ENCODE measurements at places on chromosomes 3 and 15.
A peak's percentile ranks its signal among the peaks of the same experiment; 100 is the strongest.

- DNase-seq = peak; percentile 44
Measured at GRCh38 chr15:57445872-57446271, 69.6 kb downstream of the CGNL1 start.

GRCh38 chr3:139307601-139308555, 35.9 kb upstream of the MRPS22 start:
- no peak for DNase-seq

DNA sequence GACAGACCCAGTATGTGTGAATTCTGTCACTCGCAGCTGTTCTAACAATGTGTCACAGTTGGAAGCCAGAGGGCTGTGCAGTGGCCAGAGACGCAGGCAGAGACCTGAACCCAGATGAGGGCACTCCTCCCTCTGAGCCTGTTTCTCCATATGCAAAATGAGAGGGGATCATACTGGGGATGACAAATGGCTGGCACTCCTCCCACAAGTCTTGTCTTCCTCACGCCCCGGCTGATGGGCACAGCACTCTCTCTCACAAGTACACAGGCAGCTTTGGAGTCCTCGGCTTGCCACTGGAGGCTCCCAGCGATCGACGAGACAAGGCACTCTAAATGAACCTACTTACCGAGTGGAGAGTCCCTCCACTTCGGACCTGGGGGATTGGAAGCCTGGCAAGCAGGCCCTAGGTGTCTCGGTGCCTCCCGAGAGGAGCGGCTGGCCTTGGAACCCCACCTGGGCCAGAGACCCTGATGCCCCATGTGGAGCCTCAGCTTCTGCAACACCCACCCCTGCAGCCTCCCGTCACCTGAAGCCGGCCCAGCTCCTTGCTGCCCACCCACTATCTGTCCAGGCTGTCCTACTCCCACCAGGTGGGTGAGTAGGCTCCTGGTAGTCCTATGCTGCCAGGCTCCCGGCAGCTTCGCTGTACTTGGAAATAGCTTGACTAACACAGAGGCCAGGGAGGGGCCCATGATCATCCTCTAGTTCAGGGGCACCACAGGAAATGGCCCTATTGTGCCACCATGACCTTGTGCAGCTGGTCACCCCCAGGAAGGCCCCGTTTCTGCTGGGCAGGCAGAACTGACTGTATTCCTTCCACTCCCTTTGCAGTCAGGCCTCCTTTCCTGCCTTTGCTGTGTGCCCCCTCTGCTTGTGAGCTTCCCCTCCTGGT, 65.0 kb upstream of the IQSEC1 start:
- DNase-seq = no peak

- no peak for DNase-seq
Measured at GRCh38 chr3:51360806-51361205, 24.3 kb upstream of the MANF start.

DNA sequence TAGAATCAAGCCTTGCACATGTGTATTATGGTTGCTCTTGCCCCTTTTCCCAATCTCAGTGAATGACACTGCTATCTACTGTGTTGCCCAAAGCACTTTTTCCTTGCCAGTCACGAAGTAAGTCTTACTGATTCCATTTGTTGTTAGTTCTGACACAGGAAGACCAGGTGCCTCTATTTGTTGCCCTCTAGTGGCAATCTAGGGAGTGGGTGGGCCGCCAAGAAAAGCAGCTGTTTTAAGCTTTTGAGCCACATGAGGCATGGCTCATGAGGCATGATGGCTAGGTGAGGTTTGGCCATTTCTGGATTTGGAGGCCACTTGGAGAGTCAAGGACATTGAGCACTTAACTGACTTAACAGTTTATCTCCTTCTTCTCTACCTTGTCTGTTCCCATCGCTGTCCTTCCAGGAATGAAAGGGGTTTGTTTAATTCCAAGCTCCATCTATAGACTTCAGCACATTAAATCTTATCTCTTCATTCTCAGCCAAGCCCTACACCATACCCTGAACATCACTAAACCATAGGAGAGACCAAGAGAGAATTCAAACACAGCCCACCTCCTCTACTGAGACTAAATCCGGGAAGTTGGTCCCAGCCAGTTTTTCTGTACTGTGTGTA, 103.1 kb downstream of the HCN4 start:
- peak; percentile 67 for DNase-seq

GRCh38 chr15:45129651-45130129, at the start of the genes DUOX1 and DUOXA1:
Gene DUOX1, plus strand, starts transcription at chr15:45129994. Its CDS starts 1,973 bp downstream, at chr15:45131967.
Gene DUOXA1, minus strand, starts transcription at chr15:45129879. Its CDS starts 6,865 bp downstream, at chr15:45123014.
- no peak for DNase-seq

GRCh38 chr3:161042023-161042501, 63.1 kb downstream of the B3GALNT1 start:
- peak; percentile 53 for DNase-seq

- DNase-seq = no peak
Measured at GRCh38 chr3:41565948-41566514, 366.7 kb downstream of the CTNNB1 start.

DNA sequence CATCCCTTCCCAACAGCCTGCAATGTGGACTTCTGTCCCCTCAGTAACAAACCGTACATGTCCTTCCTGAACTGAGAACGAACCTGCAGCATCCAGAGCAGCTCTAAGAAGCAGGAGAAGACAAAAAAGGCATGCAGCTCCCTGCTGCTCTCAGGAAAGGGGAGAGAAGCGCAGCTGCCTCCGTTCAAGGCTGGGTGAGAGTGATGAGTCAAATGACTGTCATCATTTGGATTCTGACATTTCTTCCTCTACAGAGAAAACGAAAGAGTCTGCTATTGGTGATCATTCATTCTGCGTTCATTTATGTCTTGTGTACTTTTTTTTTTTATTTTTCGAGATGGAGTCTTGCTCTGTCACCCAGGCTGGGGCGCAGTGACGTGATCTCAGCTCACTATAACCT, 677.8 kb downstream of the FHIT start:
- DNase-seq = peak; percentile 37

DNA sequence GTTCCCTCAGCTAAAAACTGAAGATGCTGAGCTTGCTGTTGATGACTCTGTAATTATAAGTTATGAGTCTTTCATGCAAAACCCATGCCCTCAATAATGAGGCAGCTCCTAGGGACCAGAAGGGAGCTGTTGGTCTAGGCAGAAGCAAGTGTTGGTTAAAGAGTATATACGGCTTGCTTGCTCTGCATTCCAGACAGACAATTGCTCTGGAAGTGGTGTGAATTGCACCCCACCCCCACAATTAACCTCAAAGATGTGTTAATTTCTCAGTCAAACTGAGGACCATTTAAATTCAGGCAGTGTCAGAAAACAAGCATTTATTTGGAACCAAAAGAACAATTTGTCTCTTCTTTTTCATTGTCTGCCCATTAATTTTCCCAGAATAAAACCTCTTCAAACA, 163.5 kb upstream of the EOMES start:
- no peak for DNase-seq

DNA sequence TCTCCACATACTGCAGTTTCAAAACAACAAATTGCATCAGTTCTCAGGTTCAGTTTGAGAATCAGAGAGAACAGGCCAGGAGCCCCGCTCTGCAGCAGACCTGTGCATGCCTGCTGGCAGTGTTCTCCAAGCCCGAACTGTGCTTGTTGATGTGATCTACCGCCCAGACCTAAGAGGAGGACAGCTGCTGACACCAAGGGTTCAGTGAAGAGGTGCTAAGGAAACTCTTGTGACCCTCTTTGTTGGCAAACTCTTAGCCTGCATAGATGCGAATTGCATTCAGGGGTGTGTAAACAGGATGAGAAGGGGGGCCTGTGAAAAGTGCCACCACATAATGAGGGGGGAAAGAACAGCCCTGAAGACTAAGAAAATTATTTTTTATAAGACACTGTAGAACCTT, 89.8 kb downstream of the PDE8A start:
- no peak for DNase-seq

- no peak for DNase-seq
Measured at GRCh38 chr3:69321301-69322157, 64.4 kb downstream of the FRMD4B start.

GRCh38 chr3:100252001-100252400, 8.8 kb upstream of the TBC1D23 start:
- DNase-seq = no peak

GRCh38 chr15:67937153-67937761, 97.4 kb upstream of the RNU6-1 start:
- DNase-seq = no peak

GRCh38 chr3:156763931-156764720, 62.0 kb upstream of the LEKR1 start:
- no peak for DNase-seq

- DNase-seq = no peak
Measured at GRCh38 chr3:101719604-101720185, 4.7 kb upstream of the CEP97 start.

DNA sequence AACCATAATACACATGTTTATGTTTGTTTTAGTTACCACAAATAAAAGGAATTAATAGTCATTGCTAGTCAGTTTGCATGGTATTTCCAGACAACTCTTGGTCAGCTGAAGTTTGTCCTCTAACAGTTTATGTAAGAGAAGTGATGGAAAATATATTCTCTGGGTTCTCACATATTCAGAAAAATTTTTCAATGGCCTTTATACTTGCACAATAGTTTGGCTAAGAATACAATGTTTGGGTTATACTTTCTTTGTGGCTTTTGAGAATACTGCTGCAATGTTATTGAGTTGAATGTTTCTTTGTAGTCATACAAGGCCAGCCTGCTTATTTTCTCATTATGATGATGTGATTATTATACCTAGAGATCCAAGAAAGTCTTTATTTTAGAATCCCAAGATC, 133.9 kb downstream of the RAP2B start:
- peak; percentile 39 for DNase-seq

DNA sequence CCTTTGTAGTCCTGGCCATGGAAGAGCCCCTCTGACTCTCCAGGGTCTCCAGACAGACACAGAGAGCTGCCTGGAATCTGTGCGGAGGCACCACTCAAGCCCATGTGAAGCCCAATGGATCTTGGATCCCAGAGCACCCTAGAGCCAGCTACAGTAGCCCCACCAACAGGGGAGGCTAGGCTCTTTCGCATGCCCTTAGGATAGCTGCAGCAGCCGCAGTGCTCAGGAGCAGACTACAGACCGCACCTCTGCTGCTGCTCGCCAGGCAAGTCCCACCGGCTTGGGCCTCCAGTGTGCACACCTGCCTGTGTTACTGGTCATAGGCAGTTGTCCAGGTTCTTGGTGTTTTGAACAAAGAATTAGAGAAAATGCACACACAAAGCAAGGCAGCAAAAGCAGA, 131.6 kb downstream of the SPATA16 start:
- DNase-seq = no peak

DNA sequence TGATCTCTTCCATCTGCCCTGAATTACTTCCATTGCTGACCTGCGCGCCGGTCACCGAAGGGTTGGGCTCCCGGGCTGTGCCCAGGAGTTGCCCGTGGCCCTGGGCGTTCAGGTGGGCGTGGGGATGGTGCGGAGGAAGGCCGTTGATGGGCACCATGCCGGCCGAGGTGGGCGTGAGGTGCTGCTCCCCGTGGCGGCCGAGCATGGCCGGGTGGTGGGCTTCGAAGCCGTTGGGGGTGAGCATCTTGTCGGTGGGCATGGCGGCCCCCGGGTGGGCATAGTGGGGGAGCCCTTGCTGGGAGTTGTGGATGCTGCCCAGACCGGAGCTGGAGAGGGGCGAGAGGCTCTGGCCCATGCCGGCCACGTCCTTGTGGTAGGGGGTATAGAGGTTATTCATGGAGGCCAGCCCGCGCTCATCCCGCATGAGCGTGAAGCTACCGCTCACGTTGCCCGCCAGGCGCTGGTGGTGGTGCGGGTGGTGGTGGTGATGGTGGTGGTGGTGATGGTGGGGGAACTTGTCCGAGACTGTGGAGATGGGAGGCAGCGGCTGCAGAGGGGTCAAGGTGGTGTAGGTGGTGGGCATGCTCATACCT, 1.0 kb downstream of the ONECUT1 start:
- DNase-seq = no peak

Data from astrocyte of the spinal cord (primary cell).